ENCODE measurements at places on chromosomes 4 and X.

DNA sequence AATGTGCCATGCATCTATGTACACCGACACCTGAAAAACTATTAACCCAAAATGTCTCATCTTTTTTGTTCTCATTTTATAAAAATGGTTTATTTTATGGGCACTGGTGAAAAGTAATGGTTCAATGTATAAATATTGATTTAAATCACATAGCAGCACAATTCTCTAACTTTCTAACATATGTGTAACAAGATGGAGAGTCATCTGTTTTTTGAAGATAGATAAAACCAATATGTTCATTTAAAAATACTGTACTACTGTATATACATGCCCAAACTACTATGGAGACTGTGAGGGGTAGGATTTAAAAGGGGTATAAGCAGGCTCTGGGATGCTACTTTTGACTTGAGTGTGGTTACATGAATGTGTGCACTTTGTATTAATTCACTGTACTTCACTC is 67.6 kb downstream of the GLRA3 start:
- no peak for DNase-seq

GRCh38 chrX:50779694-50780093 is 34.3 kb downstream of the SHROOM4 start:
- DNase-seq: no peak

GRCh38 chr4:141275834-141276233 is 55.1 kb downstream of the ZNF330 start:
- no peak for DNase-seq

DNA sequence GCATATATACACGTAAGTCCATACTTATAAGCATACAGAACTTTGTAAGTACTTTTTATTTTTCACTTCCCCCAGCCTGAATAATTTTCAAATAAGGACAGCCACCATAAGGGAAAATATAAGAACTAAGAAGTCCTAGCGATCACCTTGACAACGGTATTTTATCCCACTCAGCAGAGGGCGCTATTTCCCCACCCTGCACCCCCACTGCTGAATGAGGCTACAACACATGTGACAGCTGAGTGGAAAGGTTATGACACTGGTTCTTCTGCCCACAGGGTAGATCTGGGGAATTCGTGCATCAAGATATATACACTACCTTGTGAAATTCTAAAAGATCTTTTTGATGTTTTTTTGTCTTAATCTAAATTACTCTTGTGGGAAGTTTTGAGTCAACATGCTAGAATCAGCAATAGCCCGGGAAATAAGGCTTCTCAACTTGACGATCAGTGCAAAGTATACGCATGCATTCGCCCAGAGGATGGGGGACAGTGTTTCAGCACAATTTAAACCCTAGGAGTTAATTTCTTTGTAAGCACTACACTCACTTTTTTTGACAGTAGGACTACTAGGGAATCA is 151.5 kb downstream of the CORIN start:
- DNase-seq: peak; percentile 64

GRCh38 chr4:1412376-1413203 is 6.3 kb upstream of the NKX1-1 start:
- no peak for DNase-seq

Measured in hematopoietic multipotent progenitor cell treated with erythropoietin and hydrocortisone succinate and interleukin-3 and kit ligand, for 8 days (in vitro differentiated cells).